Sciatic nerve (tissue), 2 donors: ENCODE measurements at places on chromosomes 7 and 10. TPM values are rescaled to one million over a fixed set of nuclear protein-coding genes. Genes with fewer than 3 reads are reported as not detected.

Gene POMZP3
- 15.8 TPM for total RNA-seq

Gene CALHM3
- not detected for total RNA-seq

Gene JAKMIP3
- total RNA-seq: 1.1 TPM

Gene CHN2
- 10.9 TPM for total RNA-seq

Gene NUPR2
- not detected for total RNA-seq

Gene H2BK1
- total RNA-seq: not detected

Gene HTR7
- total RNA-seq: 0.94 TPM

Gene NPVF
- not detected for total RNA-seq

Gene TDRD1
- 0.31 TPM for total RNA-seq

Gene TAS2R41
- total RNA-seq: not detected

Gene NKX2-3
- total RNA-seq: not detected

Gene LRIT1
- total RNA-seq: not detected

Gene BMPER
- 18.8 TPM for total RNA-seq

Gene MICU1
- total RNA-seq: 59.5 TPM

Gene NYAP1
- total RNA-seq: 9.1 TPM

Gene ZNF12
- total RNA-seq: 25.5 TPM

Gene IKZF1
- total RNA-seq: 20.1 TPM

Gene ADARB2
- total RNA-seq: 1.9 TPM

Gene SPDYE6
- total RNA-seq: not detected

Gene TMEM229A
- 0.27 TPM for total RNA-seq

Gene GDF10
- total RNA-seq: 14.4 TPM

Gene MMS19
- 65.9 TPM for total RNA-seq

Gene LIPN
- total RNA-seq: 0.31 TPM

Gene DNAJC30
- total RNA-seq: 10.5 TPM

Gene TEX47
- total RNA-seq: not detected

Gene SH2D4B
- 0.18 TPM for total RNA-seq

Gene ZNF804B
- total RNA-seq: not detected

Gene WNT2
- total RNA-seq: 0.31 TPM

Gene MMP21
- total RNA-seq: 0.31 TPM

Gene OPN4
- total RNA-seq: 0.18 TPM

Gene CALD1
- total RNA-seq: 534 TPM

Gene MDH2
- 74.9 TPM for total RNA-seq

Gene ZNF33B
- total RNA-seq: 19.5 TPM

Gene AKR1C8
- 0.94 TPM for total RNA-seq

Gene SUN3
- total RNA-seq: not detected

Gene CCSER2
- 136 TPM for total RNA-seq

Gene LLCFC1
- total RNA-seq: not detected

Gene PKD2L1
- not detected for total RNA-seq

Gene NOS3
- 26.6 TPM for total RNA-seq

Gene FAM25C
- not detected for total RNA-seq

Gene MBL2
- not detected for total RNA-seq

Gene FXYD4
- not detected for total RNA-seq

Gene EBLN1
- not detected for total RNA-seq

Gene TCAF2
- total RNA-seq: 2.5 TPM

Gene ASB10
- not detected for total RNA-seq

Gene STEAP4
- 189 TPM for total RNA-seq

Gene SFTPA1
- total RNA-seq: 6.3 TPM
